Activated naive CD4-positive, alpha-beta T cell treated with anti-CD3 and anti-CD28 coated beads for 36 hours (primary cell): ENCODE measurements at places on chromosomes 5 and 9.

GRCh38 chr9:127739614-127740330, 4.7 kb upstream of the TOR2A start:
- no peak for DNase-seq
- H3K27ac ChIP-seq: no peak overlapping the region
- H3K4me1 ChIP-seq: peaks cover 4% of the 10 kb centered on the region
- no peak overlapping the region for H3K4me3 ChIP-seq

DNA sequence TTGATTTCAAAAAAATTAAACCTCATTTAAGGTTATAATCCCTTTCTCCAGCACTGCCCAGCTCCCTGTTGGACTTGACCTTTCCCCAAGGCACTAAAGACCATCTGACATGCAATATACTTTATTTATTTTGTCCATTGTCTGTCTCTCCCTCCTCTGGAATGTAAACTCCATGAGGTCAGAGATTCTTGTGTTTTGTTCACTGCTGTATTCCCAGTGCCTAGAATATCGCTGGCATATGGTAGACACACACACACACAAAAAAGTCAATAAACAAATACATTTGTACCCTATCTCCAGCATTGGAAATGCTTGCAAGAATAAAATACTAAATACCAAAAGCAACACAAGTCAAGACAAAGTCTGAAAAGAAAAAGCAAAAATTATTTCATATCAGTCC, 17.3 kb upstream of the ARSB start:
- no peaks in the 10 kb centered on the region for H3K4me1 ChIP-seq
- H3K36me3 ChIP-seq: no peaks in the 10 kb centered on the region
- peaks cover 11% of the 10 kb centered on the region for H3K27me3 ChIP-seq
- H3K27ac ChIP-seq: no peak overlapping the region

GRCh38 chr5:176608937-176609723, 826 bp downstream of the GPRIN1 start:
- H3K4me3 ChIP-seq: peak overlapping the region; percentile 89
- peaks cover 24% of the 10 kb centered on the region for H3K27me3 ChIP-seq
- peak overlapping the region; percentile 63 for H3K27ac ChIP-seq
- H3K36me3 ChIP-seq: no peaks in the 10 kb centered on the region
- DNase-seq: peak; percentile 26

GRCh38 chr9:135586601-135587109, 25.1 kb downstream of the PAEP start:
- H3K4me1 ChIP-seq: no peaks in the 10 kb centered on the region
- H3K27ac ChIP-seq: no peak overlapping the region
- DNase-seq: no peak
- no peaks in the 10 kb centered on the region for H3K36me3 ChIP-seq
- H3K4me3 ChIP-seq: no peak overlapping the region
- H3K27me3 ChIP-seq: peaks cover 8% of the 10 kb centered on the region

GRCh38 chr9:138103111-138103848, 225.7 kb downstream of the CACNA1B start:
- H3K4me3 ChIP-seq: no peak overlapping the region
- H3K36me3 ChIP-seq: no peaks in the 10 kb centered on the region
- no peak for DNase-seq

- DNase-seq: no peak
- no peak overlapping the region for H3K27ac ChIP-seq
- no peaks in the 10 kb centered on the region for H3K27me3 ChIP-seq
- no peaks in the 10 kb centered on the region for H3K36me3 ChIP-seq
Observed at GRCh38 chr5:54570916-54571315, 53.4 kb downstream of the SNX18 start.

GRCh38 chr5:9331372-9331771, 214.5 kb downstream of the SEMA5A start:
- no peaks in the 10 kb centered on the region for H3K4me1 ChIP-seq
- no peaks in the 10 kb centered on the region for H3K36me3 ChIP-seq
- H3K27me3 ChIP-seq: no peaks in the 10 kb centered on the region
- no peak overlapping the region for H3K4me3 ChIP-seq

DNA sequence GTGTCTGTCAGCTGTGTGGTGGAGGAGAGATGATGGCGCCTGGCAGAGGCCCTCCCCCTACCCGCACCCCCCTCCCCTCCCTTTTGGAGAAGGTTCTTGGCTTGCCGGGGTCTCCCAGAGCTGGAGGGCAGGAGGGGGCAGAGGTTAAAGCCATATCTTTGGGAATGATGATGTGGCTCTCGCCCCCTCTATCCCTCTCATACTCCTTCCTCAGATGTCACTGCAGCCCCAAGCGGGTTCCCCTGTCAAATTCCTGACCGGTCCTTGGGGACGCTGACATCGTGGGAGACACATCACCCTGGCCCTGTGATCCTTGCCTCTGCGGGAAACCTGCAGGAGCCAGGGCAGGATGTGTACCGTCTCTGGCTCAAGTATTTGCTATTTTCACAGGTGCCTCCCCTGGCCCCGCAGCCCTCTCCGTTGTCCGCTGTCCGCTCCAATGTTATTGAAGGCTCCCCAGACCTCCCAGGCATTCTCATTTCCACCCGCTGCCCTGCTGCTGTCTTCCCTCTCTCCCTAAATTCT, 109.5 kb downstream of the FOXD1 start:
- no peak for DNase-seq
- H3K27ac ChIP-seq: no peak overlapping the region
- H3K4me1 ChIP-seq: no peaks in the 10 kb centered on the region
- H3K36me3 ChIP-seq: no peaks in the 10 kb centered on the region
- H3K4me3 ChIP-seq: no peak overlapping the region

GRCh38 chr9:91126761-91127445, 234.8 kb downstream of the AUH start:
- no peak overlapping the region for H3K4me3 ChIP-seq
- H3K4me1 ChIP-seq: peaks cover 21% of the 10 kb centered on the region
- DNase-seq: no peak
- peaks cover 1% of the 10 kb centered on the region for H3K36me3 ChIP-seq
- peaks cover 6% of the 10 kb centered on the region for H3K27me3 ChIP-seq
- no peak overlapping the region for H3K27ac ChIP-seq

DNA sequence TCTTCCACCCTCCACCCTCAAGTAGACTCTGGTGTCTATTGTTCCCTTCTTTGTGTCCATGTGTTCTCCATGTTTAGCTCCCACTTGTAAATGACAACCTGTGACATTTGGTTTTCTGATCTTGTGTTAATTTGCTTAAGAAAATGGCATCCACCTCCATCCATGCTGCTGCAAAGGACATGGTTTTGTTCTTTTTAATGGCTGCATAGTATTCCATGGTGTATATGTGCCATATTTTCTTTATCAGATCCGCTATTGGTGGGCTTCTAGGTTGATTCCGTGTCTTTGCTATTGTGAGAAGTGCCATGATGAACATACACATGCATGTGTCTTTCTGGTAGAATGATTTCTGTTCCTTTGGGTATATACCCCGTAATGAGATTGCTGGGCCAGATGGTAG, 163.4 kb upstream of the ITGA1 start:
- H3K4me1 ChIP-seq: no peaks in the 10 kb centered on the region
- peaks cover 16% of the 10 kb centered on the region for H3K27me3 ChIP-seq
- no peaks in the 10 kb centered on the region for H3K36me3 ChIP-seq
- H3K4me3 ChIP-seq: no peak overlapping the region
- no peak overlapping the region for H3K27ac ChIP-seq

GRCh38 chr5:54637654-54638053, 120.1 kb downstream of the SNX18 start:
- no peaks in the 10 kb centered on the region for H3K36me3 ChIP-seq
- peaks cover 14% of the 10 kb centered on the region for H3K4me1 ChIP-seq
- H3K27ac ChIP-seq: no peak overlapping the region
- no peaks in the 10 kb centered on the region for H3K27me3 ChIP-seq
- no peak for DNase-seq

DNA sequence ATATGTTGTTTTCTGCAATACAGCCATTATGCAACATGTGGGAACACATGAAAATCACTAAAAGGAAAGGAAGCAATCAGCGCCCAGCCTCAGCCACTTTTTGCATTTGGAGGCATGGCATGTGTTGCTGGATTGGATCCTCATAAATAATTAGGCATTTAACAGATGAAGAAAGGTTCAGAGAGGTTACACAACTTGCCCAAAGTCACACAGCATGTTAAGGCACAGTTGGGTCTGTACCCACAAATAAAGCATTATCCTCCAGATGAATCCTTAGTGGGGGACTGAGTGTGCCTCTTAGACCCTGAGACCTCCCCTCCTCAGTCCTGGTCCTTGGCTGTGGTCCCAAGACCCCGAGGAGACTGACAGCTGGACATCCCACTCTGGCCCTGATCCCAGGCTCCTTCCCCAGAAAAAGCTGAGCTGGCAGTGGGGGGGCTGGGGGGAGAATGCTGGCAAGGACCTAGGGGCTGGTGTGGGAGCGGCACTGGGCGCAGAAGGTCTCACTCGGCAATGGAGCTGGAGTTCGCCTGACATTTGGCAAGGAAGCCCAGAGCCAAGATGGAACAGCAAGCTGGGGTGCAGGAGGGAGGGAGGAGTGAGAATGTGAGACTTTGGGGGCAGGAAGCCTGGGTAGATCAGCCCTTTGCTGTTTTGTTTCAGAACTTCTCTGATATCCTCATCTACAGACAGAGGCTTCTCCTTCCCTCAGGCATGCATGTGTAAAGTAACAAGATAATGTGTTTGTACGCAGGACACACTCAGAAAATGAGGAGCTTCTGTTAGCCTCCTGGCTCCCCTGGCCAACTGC, 6.9 kb upstream of the AKNA start:
- no peak for DNase-seq
- peak overlapping the region; percentile 82 for H3K27ac ChIP-seq
- peak overlapping the region; percentile 59 for H3K4me3 ChIP-seq
- H3K4me1 ChIP-seq: peaks cover 75% of the 10 kb centered on the region
- peaks cover 38% of the 10 kb centered on the region for H3K36me3 ChIP-seq

- DNase-seq: no peak
- H3K27ac ChIP-seq: no peak overlapping the region
- H3K27me3 ChIP-seq: no peaks in the 10 kb centered on the region
- no peaks in the 10 kb centered on the region for H3K36me3 ChIP-seq
- H3K4me1 ChIP-seq: no peaks in the 10 kb centered on the region
- no peak overlapping the region for H3K4me3 ChIP-seq
Observed at GRCh38 chr5:97529354-97529985, 346.4 kb upstream of the RIOK2 start.

DNA sequence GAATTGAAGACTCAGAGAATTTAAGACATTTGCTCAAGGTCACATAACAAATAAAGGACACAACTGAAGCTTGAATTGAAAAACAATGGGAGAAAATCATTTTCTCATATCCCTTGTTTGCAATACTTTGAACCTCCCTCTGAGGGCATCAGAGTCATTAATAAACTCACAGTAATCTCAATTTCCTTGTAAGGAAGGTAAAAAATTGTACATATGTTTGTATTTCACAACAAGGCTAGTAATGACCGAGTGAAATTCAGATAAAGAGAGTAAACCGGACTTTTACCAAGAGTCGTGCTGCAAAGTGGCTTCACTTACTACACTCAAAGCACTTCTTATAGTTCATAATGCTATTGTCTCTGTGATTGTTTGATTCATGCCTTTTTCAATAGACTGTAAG, 665.0 kb downstream of the NR2F1-AS1 start:
- H3K4me1 ChIP-seq: no peaks in the 10 kb centered on the region
- no peaks in the 10 kb centered on the region for H3K36me3 ChIP-seq
- no peak overlapping the region for H3K27ac ChIP-seq
- H3K27me3 ChIP-seq: no peaks in the 10 kb centered on the region
- no peak for DNase-seq

DNA sequence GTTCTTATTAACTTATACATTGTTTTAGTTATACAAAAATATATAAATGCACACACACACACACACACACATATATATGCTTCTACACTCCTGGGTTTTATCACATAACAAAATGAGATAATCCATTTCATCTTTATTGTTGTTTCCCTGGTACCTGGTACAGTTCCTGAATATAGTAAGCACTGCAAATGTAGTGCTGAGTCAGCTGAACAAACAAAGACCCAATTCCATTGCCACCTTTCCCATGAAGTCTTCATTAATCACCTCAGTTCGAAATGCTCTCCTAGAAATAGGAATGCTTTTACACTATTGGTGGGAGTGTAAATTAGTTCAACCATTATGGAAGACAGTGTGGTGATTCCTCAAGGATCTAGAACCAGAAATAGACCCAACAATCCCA, 13.4 kb upstream of the PTAR1 start:
- H3K27ac ChIP-seq: no peak overlapping the region
- H3K36me3 ChIP-seq: no peaks in the 10 kb centered on the region
- no peak overlapping the region for H3K4me3 ChIP-seq
- DNase-seq: no peak
- no peaks in the 10 kb centered on the region for H3K4me1 ChIP-seq
- H3K27me3 ChIP-seq: no peaks in the 10 kb centered on the region

- H3K4me3 ChIP-seq: no peak overlapping the region
- DNase-seq: no peak
- no peaks in the 10 kb centered on the region for H3K27me3 ChIP-seq
Observed at GRCh38 chr5:4164167-4164566, 568.5 kb downstream of the IRX1 start.

DNA sequence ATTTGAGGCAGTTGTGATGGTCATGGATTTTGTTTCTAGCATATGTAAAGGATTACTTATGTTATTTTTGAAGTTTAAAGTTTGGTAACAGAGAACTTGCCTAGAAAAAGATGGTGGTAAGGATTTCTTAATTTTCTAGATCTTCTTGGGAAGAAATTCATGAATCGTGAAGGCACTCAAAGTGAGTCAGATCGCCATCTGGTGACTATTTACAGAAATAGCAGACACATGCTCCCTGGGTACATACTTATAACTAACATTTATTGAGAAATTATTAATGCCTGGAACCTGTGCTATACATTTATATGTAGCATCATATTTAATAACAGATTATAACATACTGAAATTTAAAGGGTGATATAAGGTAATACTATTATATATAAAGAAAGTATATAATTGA, 299.7 kb downstream of the IZUMO3 start:
- no peaks in the 10 kb centered on the region for H3K36me3 ChIP-seq
- H3K27me3 ChIP-seq: no peaks in the 10 kb centered on the region
- peak; percentile 2 for DNase-seq
- no peak overlapping the region for H3K4me3 ChIP-seq
- H3K27ac ChIP-seq: no peak overlapping the region

DNA sequence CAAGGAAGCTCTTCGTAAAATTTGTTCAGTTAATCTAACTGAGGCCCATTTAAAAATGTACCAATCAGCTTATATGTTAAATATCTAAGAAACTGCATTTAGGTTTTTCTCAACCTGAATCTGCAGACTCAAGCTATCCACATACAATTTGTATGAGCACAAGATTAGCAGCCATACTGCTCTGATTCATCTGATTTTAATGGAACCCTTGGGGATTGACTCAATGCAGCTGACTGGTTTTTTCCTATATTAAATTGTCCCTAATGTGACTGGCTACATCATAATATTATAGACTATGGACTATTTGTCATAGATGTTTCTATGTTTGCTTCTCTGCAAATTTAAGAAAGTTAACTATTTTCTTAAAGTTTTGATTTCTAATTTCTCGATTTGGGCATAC, 451.0 kb upstream of the TUSC1 start:
- no peaks in the 10 kb centered on the region for H3K36me3 ChIP-seq
- no peak overlapping the region for H3K27ac ChIP-seq
- no peak for DNase-seq
- no peaks in the 10 kb centered on the region for H3K27me3 ChIP-seq

GRCh38 chr5:78799266-78800017, 150.9 kb upstream of the LHFPL2 start:
- no peaks in the 10 kb centered on the region for H3K27me3 ChIP-seq
- H3K36me3 ChIP-seq: peaks cover 7% of the 10 kb centered on the region
- no peaks in the 10 kb centered on the region for H3K4me1 ChIP-seq
- no peak overlapping the region for H3K27ac ChIP-seq
